ENCODE measurements at places on chromosomes 3 and 15.
A peak's percentile ranks its signal among the peaks of the same experiment; 100 is the strongest.

DNA sequence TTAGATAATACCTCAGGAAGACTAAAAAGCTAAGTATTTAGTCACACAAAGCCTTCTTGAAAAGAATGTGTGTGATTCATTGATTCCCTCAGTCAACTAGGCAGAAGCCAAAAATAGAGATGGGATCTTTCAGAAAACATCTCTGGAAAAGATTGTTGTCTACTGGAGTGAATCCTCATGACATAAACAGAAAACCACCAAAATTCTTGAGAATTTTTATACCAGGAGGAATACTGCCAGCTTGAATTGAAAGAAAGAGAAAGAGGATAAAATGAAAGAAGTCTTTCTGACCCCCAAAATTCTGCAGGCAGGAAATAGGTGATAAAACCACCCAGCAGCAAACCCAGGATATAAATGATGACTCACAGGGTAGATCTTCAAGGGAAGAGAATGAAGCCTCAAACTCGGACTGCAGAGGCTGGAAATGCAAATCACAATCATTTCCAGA, 363.1 kb upstream of the PLSCR5 start:
- DNase-seq = peak; percentile 96

GRCh38 chr3:101689286-101689685, 2.8 kb upstream of the RPL24 start:
- DNase-seq = no peak

- no peak for DNase-seq
Measured at GRCh38 chr3:15306979-15307359, 25.4 kb downstream of the SH3BP5 start.

DNA sequence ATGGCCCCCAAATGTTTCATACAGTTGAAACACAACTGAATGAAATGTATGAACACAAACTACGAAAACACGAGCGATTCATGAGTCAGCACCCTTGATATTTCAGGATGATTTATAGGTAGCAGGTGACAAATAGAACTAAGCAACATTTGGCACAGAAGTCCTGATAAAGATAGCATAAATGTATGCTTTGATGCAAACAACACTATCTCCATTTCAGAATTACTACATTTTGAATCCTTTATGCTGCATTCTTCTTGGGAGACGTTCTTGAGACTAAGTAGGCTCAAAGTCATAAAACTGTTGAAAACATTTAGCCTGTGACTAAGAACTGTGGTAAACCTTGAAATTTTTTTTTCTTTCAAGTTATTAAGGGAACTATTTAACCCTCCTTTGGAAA, 200.3 kb upstream of the ICE2 start:
- no peak for DNase-seq

GRCh38 chr3:38519000-38519399, 22.9 kb downstream of the EXOG start:
- peak; percentile 13 for DNase-seq

GRCh38 chr3:22981166-22981565, 222.0 kb upstream of the UBE2E2 start:
- no peak for DNase-seq

DNA sequence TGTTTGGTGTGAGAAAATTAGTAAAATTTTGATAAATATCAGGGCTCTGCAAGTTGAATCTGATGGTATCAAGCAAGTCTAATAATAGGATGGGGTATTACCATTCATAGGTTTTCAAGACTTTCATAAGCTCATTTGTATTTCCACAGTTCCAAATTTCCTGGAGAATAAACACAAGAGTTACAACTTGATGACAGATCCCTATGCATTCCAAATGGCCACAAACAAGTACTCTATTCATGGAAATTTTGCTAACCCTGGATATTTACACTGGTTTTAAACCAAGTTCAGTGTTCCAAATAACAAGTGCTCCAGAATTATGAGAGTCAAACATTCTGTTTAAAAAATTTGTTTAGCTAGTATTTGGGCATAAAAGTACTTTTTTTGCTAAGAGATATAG, 75.0 kb upstream of the CNTN6 start:
- DNase-seq = no peak

DNA sequence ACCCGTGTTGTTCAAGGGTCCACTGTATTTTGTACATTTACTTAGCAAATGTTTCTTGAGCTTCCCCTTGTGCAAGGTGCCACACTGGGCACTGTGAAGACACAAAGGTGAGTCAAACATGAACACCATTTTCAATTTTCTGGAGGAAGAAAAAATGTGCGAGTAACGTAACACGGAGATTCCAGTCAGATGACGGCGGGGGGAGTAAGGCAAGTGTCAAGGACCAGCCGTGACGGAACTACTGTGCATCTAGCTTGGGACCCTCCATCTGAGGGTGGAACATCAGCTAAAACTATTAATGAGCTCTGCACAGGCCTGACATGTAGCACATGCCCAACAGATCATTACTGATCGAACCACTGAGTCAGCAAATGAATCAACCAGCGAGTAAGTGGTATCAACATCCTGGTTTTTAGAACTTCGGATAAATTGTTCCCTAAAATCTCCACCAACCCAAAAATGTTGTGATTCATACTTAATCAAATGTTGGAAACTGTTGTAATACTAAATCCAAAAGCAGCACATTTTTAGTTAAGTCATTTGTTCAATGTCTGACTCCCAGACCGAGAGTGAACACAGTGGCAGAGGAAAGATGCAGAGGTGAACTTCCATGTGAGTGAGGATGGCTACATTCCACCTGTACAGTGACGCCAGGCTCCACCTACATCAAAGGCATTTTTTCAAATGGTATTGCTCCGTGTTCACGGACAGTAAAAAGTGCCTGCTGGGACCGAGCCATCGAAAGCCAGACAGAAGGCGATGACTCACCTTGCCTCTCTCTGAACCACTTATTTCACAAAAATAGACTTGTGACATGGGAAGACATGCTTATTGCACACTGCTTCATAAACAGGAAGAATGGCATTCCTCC, 172.2 kb downstream of the ATP10A start:
- DNase-seq = peak; percentile 78

- DNase-seq = no peak
Measured at GRCh38 chr3:48270306-48270705, 29.4 kb downstream of the ZNF589 start.

DNA sequence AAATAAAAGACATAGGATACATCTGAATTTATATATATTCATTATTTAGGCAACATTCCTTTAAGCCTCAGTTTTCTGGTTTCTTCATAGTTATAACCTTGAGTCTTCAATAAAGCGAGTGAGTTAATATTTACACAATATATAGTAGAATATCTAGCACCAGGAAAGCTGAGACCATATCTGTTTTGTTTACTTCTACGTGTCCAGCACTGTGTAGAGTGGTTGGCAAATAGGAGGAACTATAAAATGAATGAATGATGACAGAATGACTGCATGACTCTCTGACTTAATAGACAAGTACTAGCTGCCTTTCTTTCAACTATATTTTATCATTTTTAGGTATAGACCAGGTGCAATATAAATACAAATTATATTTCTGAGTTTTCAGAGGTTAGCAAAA, 197.8 kb upstream of the RBMS3 start:
- no peak for DNase-seq

DNA sequence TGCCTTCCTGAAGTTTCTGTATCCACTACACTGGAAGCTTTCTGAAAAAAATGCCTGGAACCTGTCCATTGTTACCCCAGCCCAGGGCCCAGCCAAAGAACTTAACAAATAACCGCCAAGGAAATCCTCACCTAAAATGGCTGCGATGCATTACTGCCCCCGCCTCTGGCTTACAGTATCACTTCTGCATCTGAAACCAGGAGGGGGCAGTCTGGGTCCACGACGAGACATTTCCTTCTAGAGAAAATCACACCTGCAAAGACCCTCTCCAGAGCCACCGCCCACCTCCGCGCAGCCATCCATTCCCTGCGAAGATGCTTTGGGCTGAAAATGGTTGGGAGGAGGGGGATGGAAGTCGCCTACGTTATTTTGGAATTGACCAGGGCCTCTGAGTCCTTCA, 22.4 kb upstream of the CELF6 start:
- DNase-seq = no peak

DNA sequence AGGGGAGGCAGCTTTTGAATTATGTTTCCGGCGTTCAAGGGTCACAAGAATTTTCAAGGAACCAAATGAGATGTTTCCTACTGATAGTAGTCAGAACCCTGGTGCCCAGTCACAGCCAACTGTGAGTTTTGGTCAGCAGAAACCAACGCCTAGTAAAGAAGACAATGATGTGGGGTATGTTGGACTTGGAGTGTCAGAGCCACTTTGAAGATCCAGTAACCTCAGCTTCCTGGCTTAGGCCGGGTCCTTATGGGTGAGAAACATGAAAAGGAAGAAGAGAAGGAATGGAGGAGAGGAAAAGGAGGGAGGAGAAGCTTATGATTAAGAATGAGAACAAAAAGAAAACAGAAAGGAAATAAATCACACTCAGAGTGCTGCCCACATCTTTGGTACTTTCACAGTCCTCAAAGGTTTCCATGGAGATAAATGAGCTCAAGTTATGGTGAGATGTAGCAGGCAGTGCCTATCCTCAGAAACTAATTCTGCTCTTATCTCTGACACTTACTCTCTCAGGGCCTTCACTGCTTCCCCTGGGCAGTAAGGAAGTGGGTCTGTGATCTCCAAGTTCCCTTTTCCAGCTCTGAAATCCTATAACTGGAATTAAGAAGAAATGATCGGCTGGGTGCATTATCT, 2.0 kb upstream of the MCF2L2 start:
- no peak for DNase-seq

DNA sequence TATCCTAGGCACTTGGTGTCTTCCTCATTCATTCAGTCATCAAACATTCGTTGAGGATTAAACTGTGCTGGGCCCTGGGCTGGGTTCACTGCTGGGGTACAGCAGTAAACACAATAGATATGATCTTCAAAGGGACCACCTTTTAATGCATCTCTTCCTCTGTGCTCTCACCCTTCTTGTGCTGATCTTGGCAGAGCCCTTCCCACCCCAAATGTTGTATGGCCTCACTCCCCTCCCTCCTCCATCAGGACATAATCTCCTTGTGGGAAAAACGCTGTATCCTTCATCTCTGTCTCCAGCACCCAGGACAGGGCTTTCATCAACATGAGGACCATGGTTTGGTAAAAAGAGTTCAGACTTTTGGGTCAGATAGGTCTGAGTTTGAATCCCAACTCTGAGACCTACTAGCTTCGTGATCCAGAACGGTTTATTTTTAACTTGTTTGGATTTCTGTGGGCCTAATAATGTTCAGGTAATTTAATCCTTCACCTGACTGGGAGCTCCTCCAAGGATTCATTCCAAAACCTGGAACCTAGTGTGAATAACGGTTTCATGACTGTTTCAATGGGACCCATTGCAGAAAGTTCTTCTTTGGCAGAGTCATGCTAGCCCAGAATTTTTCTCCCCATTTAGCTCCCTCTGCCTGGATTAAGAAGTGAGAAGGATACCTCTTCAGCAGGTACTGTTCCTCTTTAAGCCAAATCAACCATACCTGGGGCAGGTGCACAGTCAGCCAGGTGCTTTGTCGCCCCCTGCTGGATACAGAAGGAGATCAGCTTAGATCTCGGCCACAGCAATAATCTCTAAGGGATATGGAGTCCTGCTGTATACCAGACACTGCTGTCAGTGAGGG, 5.2 kb upstream of the WNT7A start:
- no peak for DNase-seq

- no peak for DNase-seq
Measured at GRCh38 chr3:143412084-143412483, 292.5 kb downstream of the CHST2 start.

- DNase-seq = peak; percentile 42
Measured at GRCh38 chr3:125213364-125213755, 812 bp upstream of the SLC12A8 start.

- no peak for DNase-seq
Measured at GRCh38 chr3:178422406-178422805, 113.8 kb upstream of the KCNMB2 start.

DNA sequence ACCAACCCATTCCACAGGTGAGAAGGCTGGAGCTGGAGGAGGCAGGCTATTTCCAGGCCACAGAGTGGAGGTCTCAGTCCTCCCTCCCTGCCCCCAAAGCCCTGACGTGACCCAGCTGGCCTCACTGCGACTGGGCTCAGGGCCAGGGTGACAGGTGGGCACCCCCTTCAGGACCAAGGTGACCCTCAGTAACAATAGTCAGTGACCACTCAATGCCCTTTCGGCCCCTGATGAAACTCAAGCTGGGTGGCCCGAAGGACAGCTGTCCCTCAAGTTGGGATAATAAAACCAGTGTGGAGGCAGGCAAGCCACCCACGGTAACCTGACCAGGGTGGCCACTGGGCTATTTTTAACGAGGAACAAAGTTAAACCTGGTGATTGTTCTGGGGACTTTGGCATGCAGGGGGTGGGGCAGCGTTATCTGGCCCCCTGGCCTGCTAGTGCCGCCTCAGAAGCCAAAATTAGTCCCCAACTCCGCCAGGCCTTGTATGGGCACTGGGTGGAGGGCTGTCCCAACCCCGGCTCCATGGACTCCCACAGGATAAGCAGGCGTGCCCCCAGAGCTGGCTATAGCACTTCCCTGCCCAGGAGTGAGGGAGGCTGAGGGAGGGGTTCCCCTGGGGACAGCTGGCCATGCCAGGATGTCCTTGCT, 1.1 kb downstream of the TNNC1 start:
- DNase-seq = no peak

DNA sequence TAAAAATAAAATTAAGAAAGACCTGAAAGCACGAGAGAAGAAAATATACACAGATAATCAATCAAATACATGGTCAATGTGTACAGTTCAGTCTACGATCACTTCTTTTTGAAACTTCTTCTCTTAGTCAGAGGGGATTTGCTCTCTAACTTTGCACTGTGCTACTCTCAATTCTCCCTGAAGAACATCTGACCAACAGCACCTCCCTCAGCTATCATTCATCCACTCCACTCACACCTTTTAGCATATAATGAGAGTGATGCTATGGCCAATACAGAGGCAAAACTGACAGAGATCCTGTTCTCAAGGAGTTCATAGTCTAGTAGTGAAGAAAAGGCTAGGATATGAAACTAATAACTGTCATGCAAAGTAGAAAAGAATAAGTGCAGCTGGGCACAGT, 45.9 kb downstream of the P3H2 start:
- no peak for DNase-seq

GRCh38 chr3:60081381-60082095, 1031.7 kb upstream of the CFAP20DC start:
- no peak for DNase-seq

GRCh38 chr3:183306798-183307671, 54.0 kb downstream of the B3GNT5 start:
- peak; percentile 70 for DNase-seq

DNA sequence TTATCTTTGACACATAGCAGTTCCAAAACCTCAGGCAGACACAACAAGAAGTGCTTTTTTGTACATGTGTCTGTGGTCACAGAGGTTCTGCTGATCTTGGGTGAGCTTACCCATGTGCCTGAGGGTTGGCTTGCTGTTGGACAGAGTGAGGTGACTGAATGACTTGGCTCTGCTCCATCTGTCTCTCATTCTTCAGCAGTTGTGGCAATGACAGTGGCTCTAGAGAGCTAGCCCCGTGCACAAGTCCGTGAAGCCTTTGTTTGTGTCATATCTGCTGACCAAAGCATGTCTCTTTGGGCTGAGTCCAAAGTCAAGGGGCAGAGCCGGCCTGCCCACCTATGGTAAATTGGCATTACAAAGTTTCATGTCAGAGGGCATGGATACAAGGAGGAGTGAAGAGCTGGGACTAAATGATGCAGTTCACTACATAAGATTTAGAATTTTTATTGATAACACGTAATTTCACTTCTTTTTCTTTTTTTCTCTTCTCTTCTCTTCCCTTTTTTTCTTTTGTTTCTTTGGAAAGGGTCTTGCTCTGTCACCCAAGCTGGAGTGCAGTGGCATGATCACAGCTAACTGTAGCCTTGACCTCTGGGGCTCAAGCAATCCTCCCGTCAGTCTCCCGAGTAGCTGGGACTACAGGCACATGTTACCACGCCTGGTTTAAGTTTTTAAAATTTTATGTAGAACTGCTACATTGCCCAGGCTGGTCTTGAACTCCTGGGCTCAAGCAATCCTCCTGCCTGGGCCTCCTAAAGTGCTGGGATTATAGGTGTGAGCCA, 77.9 kb downstream of the ITPR1 start:
- DNase-seq = no peak

Data from fibroblast of skin of back (primary cell).